Endothelial cell (in vitro differentiated cells): ENCODE measurements at places on chromosomes 1 and 21.
A peak's percentile ranks its signal among the peaks of the same experiment; 100 is the strongest.

GRCh38 chr1:177069490-177069889 is 95.0 kb downstream of the ASTN1 start:
- no peak for DNase-seq

DNA sequence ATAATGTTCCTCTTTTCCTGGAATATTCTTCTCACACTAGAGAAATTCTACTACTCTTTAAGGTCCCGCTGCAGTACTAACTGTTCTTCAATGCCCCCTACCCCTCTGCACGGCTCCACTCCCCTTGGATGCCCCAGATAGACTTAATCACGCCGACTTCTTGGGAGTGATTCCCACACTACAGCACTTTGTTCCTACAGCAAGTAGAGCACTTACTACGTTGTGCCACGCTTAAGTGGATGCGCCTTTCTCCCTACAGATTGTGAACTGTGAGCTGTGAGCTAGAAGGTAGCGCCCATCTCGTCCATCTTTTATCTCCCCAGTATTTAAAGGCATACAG is 2.2 kb downstream of the ZNF436 start:
- DNase-seq = no peak

DNA sequence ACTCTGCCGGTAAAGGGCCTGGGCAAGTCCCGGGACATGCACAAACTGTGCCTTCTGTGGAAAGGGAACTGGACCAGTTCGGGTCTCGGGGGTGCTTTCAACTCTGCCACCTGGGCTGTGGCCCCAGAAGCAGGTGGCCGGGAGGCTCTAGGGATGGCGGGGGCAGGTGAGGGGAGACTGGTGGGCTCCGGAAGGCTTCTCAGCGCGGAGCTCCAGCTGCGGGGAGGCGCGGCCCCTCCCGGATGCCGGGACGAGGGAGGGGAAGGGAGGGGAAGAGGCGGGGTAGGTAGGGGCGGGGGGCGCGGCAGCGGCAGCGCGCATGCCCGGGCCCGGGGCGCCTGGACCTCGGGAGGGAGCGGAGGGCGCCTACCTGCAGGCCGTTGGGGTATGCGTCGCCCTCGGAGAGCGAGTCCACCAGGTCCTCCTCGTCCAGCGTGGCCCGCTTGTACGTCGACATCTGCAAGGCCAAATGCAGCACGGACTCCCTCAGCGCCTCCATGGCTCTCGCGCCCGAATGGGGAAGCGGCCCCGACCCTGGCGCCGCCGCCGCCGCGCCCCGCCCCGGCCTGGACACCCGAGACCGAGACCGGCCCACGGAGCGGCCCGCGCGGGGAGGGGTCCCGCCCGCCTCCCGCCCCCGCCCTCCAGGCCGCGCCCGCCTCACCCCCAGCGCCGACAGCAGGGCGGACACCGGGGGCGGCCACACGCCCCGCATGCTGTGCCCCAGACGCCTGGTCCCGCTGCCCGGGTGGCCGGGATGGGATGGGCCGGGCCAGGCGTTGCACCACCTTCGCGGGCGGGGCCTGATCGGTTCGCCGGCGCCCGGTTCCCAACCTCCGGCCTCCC is at the start of gene ECE1:
Gene ECE1 (minus strand): TSS at position 764 of the 846 bp plus-strand sequence. CDS start 49 bp downstream, at position 715.
- DNase-seq = peak; percentile 62

DNA sequence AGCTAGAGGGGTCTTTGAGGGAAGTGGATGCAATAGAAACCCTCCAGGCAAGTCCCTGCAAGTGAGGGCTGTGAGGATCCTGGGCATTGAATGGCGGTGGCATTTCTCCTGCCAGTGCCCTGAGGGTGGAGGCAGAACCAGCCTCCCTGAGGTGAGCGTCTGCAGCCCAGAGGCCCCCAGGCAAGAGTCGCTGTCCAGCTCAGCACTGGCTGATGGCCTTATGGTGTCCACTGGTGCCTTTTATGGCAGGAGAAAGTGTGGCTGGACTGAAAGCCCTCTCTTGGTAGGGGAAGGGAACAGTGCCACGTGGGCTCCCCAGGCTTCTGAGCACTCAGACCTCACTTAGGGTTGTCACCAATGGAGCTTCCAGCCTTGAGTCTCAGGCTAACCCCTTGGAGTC is 77.3 kb downstream of the SH3BGR start:
- peak; percentile 15 for DNase-seq

GRCh38 chr1:208731981-208732821 is 488.0 kb upstream of the PLXNA2 start:
- DNase-seq = no peak

GRCh38 chr1:154744352-154745035 is 125.6 kb downstream of the KCNN3 start:
- no peak for DNase-seq

DNA sequence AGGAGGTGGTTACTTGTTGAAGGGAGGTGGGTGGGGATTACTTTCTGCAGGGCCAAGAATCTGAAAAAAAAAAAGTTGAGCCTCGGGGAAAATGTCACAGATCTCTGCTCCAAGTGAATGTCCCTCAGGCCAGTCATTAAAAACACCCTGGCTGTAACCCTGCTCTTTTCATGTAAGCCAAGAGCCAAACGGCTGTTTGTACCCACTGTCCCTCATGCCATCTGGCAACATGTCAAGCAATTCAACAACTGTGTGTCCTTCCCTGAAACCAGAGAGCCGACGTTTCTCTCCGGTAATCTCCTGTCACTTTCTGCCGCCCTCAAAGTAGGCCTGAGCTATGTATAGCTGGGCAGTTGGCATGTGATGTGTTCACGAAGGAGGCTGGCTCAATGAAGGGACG is 14.7 kb downstream of the CASQ2 start:
- no peak for DNase-seq
